ENCODE measurements at places on chromosomes 7 and 10.

- no peak for DNase-seq
Measured at GRCh38 chr7:130218806-130219620, 11.4 kb downstream of the SSMEM1 start.

- no peak for DNase-seq
Measured at GRCh38 chr10:30422981-30423654, 10.9 kb upstream of the MAP3K8 start.

- DNase-seq, result no peak
Measured at GRCh38 chr7:158778471-158778870, 50.8 kb downstream of the ESYT2 start.

DNA sequence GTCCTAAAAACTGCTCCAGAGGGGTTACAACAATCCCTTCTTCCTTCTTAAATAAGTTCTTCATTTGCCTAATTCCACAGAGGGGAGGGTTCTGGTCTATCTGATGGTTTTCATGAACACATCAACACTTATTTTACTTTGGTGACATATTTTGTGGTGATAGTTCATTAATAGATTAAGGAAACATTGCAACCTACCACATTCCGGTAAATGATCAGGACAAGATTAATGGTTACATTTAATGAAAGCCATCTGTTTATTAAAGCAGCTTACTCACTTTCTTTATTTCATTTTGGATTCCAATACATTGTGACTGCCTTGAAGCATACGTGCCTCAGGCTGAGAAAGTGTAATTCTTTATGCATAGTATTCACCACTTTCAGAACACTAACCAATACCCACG is 101.0 kb downstream of the SKIDA1 start:
- DNase-seq, result no peak

GRCh38 chr10:93471110-93471651 is 11.0 kb downstream of the MYOF start:
- no peak for DNase-seq

GRCh38 chr10:128007971-128008370 is 101.1 kb downstream of the PTPRE start:
- no peak for DNase-seq

- DNase-seq, result peak; percentile 96
Measured at GRCh38 chr10:44963772-44964633, 4.4 kb downstream of the RASSF4 start.

- DNase-seq, result peak; percentile 89
Measured at GRCh38 chr10:8052341-8052955, 2.0 kb upstream of the GATA3 start.

- DNase-seq, result no peak
Measured at GRCh38 chr7:108091461-108091831, 38.7 kb downstream of the LAMB4 start.

DNA sequence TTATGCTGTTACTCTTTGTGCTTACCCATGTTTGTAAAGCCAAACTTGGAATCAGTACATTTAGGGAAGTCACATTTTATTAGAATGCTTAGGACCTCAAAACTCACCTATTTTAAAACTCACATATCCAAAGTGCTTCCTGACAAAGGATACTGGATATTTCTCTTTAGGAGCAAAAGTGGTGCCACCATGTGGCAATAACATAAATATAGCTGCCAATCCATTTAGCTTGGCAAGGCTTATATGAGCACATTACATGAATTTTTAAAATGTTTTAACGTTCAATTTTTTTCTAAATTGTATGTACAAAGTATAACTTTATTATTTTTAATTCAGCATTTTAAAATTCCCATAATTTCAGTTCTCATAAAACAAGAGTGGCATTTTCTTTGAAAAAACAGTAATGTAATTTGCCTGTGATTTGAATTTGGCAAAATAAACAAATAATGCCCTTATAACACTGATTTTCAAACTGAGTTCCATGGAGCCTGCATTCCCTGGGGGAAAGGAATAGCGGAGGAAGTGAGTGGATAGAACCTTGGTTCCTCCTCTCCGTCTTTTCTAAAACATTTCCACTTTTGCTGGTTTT is 75.4 kb downstream of the HDAC9 start:
- DNase-seq, result peak; percentile 36

DNA sequence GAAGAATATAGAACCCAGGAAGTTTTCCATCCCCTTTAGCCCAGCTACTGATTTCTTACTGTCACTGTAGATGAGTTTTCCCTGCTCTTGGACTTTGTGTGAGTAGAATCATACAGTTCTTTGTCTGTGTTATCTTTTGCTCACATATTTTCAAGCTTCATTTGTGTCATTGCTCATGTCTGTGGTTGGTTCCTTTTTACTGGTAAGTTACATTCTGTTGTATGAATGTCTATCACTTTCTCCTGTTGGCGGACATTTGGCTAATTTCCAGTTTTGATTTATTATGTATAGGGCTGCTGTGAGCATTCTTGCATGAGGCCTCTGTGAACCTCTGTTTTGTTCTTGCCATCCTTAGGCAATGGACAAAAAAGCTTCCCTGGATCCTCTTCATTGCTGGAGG is 5.3 kb downstream of the GLRX3 start:
- no peak for DNase-seq

DNA sequence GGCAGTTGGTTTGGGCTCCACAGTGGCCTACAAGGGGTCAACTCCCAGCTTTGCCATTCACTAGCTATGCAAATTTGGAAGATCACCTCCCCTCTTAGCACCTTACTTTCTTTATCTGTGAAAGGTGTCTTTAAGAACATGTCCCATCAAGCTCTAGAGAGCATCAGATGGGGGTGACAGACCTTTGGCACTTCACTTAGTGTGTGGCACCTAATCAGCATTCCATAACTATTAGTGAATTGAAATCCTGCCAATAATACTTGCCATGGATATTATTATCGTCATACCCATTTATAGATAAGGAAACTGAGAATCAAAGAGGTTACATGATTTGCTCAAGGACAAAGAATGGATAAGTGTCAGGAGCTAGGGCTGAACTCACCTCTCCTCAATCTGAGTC is 51.9 kb downstream of the PLPP4 start:
- DNase-seq, result no peak

GRCh38 chr7:159125955-159126270 is 18.8 kb downstream of the VIPR2 start:
- DNase-seq, result peak; percentile 63

DNA sequence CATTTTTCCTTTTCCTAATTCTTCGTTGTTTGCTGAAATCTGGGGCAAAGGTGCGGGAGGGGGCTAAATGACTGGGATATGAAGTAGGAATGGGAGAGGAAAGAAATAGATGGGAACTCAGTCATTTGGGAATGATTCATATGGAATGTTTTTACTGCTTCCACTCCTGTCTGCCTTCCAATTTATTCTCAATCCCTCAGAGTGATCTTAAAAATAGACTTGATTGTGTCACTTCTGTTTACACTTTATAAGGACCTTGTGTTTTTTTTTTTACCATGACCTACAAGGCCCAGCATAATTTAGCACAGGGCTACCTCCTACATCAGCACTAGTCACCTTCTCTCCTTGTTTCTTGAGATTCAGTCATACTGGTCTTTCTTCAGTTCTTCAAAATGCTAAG is 97.9 kb downstream of the PTEN start:
- DNase-seq, result no peak

DNA sequence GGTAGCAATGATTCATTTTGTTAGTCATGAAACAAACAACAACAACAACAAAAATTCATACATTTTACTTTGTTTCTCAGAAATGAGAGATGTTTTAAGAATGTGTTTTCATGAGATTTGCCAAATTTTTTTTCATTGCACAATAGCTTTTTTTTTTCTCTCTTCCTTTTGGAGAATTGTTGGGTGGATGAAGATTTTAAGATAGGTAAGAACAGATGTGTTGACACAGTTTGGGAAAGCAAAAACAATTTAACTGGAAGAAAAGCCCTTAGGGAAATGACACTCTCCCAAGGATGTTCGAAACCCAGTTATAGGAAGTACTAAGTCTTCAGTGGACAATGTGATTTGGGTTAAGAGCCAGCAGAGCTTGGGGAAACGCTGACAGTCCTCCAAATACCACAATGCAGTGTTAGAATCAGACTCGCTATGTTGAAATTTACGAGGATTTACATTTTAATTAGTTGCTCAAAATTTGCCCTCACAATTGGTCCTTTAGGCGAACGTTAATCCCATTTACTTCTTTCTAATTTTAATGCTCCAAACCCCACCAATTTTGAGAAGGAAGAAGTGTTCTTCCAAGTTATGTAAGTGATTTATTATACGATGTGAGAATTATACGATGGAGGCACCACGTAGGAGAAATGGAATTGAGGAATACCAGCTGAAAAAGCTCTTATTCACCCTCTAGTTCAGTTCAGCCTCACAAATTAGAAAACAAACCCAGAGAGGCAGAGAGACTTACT is 61.2 kb downstream of the HHEX start:
- no peak for DNase-seq

- no peak for DNase-seq
Measured at GRCh38 chr7:18637516-18637915, 142.0 kb downstream of the HDAC9 start.

- DNase-seq, result no peak
Measured at GRCh38 chr10:15442056-15442455, 71.0 kb upstream of the FAM171A1 start.

DNA sequence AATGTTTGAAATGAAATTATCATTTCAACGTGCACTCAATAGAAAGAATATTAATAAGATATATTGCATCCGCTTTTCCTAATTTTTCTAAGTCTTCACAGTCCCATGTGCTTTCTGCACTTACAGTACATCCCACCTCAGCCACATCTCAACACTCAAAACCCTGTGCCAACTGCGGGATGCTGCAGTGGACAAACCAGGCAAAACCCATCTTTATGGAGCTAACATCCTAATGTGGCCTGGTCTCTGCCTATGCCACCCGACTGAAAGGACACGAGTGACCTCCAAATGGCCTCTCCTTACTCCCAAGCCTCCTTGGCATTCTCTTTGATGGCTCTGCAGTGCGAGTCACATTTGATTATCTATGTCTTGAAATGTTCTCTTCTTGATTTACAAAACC is 57.4 kb upstream of the ADRB1 start:
- DNase-seq, result no peak

DNA sequence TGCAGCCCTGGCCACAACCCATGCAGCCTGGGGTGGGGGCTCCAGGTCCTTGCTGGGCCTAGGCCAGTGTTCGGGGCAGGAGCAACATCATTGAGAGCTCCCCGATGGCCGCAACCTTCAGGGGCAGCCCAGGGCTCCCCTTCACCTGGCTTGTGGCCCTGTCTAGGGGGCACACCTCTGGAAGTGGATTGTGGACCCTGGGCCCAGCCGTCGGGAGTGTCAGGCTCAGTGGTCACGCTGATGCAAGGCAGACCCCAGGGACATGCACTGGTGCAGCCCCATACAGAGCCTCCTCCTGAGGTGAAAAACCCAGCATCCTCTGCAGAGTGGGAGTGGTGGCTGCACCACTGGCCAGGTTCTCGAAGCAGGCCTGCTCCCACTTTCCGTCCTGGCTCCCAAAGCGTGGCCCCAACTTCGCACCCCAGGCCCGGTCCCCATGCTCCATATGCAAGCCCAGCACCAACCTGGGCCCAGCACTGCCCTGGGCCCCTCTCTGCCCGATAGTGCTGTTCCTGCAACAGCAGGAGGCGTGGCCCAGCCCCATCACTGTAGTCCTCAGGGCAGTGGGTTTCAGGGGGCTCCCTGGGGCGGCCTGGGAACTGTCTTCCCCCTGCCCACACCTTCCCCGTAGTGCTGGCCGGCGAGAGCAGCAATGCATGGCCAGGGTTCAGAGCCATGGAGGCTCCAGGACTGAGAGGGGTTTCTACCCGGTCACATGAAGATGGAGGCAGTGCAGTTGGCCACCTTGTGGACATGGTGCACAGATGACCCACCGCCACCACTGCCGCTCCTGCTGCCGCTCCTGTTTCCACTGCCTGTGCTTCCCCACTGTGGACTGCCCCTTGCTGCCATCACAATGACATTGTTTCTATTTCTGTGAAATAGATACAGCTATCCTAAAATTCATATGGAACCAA is 303.9 kb upstream of the NRG3 start:
- no peak for DNase-seq

DNA sequence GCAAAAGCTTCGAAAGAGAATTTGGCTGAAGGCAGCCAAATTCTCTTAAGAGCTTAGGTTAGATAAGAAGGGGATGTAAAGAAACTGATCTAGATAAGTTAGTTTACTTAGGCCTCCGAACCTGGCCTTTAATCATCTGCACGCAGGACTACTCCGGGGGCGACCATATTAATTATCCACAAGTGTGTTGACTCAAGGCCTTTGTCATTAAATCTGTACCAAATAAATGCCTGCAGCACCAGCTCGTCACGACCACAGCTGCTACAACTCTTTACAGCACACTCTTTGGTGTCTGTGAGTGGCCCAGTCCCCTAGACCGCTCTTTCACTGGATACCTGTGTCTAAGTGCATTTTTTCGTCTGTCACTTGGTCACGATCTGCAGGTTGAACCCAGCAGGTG is 69.8 kb upstream of the LSM8 start:
- DNase-seq, result no peak

GRCh38 chr10:36880898-36881297 is 244.5 kb upstream of the ANKRD30A start:
- no peak for DNase-seq

DNA sequence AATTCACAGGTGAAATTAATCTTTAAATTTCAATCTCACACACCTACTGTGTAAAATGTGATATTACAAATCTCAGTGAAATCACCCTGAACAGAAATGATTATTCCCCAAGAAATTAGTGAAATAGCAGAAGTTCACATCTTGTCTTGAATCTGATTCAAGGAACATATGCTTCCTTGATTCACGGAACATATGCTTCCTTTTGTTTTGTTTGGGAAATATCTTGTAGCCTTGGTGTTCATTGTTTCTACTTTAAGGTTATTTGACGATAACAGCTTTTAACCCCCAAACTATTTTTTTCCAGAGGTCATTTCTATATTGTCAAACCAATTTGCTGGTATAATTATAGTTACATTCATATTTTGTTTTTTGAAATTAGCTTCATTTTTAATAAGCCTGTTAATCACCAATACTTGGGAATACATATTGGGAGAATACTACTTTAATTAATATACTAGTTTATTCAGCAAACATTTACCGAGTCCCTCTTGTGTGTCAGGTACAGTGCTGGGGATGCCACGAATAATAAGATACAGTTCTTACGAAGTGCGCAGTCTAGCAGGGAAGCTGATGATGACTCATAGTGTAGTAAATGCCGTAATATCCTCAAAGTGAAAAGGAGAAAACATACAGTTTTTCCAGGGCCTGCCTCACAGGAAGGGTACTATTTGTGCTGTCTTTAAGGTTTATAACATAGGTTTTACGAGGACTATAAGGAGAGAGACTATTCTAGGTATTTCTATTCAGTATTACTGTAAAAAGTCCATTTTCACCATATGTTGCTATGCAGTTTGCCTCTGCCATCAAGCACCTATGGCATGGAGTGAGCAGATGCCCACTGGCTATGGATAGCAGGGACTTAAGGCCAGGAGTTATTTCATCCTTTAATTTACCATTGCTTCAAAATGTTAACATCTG is 32.5 kb downstream of the PRKAR2B start:
- DNase-seq, result no peak

- no peak for DNase-seq
Measured at GRCh38 chr10:126199221-126199998, 188.9 kb downstream of the ADAM12 start.

- no peak for DNase-seq
Measured at GRCh38 chr10:14001298-14002040, 329.3 kb downstream of the FRMD4A start.
